ENCODE measurements at places on chromosomes 5 and 9.

DNA sequence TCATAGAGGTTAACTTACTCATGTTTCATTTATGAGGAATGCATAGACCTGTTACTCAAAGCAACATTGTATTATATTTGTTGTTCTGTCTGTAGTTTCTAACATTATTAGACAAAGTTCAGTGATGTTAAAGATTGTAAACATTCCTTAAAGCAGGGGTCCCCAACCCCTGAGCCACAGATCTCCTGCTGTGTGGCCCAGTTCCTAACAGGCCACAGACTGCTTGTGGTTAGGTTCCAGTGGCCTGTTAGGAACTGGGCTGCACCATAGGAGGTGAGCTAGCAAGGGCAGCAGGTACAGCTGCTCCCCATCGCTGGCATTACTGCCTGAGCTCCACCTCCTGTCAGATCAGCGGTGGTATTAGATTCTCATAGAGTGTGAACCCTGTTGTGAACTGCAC is 181.1 kb downstream of the KDM4C start:
- DNase-seq, result no peak

DNA sequence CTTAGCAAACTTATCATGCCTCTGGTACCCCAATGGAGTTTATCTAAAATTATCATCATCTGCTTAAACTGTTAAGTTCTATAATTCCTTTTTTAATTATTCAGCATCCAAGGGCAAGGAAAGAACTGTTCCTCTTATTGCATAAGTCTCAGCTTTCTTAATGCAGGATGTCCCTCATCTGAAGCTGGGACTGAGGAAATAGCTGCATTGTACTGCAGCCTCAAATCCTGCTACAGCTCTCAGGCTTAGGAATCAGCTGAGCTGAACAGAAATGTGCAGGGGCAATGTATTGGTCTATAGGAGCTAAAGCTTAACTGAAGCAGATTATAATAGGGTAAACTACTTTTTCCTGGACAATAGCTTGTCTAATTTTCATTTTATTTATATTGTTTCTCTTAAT is 48.0 kb downstream of the HAPLN1 start:
- DNase-seq, result no peak

DNA sequence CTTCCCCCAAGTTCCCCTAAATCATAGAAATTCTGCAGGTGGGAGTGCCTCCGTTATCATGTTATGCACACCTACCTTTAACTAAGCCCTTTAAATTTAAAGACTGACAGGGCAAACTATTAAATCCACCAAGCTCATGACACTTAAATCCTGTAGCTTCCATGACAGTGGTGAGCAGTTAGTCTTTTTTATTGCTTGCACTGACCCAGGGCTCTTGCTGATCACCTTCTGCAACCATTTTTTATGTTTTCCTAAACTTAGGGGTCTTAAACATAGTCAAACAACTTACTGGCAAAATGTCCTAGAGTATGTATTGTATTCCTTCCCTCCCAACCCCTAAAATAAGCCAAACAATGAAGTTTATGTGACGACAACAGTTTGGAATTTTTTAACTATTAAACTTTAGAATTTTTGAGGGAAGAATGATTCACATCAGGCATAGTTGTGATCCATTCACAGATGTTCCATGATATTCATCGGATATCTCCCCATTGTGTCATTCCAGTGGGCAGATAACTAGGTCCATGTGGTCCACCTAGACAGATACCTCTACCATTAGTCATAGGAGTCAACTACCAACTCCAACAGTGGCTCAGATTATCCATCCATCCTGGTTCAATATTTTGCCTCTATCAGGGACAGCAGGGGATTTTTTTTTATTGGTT is 283.1 kb downstream of the ADAMTS6 start:
- DNase-seq, result peak; percentile 100

GRCh38 chr9:96067004-96067403 is 191.5 kb downstream of the ERCC6L2 start:
- DNase-seq, result peak; percentile 40
